ENCODE measurements at places on chromosomes 2 and 18.

DNA sequence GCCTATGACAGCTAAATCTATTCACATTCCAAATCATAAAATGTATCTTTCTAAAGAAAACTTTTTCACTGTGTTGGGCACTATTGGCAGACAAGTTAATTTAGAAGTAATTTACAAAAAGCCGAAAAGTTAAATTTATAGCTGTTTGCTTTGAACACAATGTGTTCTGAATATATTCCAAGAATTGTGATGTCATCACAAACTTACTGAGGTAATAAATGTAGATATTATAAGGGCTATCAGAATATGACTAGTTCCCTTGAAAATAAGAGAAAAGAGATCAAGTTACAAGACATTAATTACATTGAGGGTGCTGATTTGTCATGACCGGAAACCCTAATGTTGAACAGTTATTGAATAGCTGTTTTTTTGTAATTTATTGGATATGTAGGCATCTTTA lies 153.9 kb upstream of the SCN7A start:
- DNase-seq = no peak

GRCh38 chr2:136486115-136486514 lies 279.2 kb upstream of the THSD7B start:
- no peak for DNase-seq

GRCh38 chr2:114049280-114049679 lies 159.4 kb downstream of the ACTR3 start:
- no peak for DNase-seq

DNA sequence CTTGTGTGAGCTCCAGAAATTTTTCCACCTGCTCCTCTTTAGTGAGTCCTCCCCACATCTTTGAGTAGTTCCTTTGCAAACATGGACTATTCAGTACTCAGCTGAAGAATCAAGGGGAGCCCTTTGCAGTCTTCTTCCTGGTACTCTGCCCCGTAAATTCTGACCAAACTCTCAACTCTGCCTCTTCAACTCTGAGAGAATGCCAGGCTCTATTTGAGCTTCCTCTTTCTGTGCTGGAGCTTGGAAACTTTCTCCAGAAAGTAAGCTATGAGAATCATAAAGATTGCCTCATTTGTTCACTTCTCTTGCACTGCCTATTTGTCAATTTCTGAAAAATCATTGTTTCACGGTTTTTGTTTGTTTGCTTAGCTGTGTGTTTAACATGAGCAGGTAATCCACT lies 7.4 kb upstream of the STAT4 start:
- no peak for DNase-seq

DNA sequence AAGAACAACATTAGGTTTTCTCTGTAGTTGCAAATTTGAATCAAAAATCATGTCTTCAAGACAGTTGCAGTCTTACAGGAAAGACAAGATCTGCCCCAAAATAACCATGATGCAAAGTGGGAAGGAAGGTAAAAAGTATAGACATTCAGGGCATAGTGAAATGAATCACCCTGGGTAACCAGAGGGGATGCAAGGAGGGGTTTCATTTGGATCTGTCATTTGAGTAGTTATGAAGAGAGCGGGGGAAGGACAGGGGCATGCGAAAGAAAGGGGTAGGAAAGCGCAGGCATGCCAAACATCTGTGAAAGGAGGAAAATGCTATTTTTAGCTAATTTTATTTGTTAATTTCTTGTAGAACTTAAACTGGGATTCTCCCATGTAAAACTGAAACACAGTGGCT lies 219.1 kb upstream of the BOD1L2 start:
- DNase-seq = no peak

DNA sequence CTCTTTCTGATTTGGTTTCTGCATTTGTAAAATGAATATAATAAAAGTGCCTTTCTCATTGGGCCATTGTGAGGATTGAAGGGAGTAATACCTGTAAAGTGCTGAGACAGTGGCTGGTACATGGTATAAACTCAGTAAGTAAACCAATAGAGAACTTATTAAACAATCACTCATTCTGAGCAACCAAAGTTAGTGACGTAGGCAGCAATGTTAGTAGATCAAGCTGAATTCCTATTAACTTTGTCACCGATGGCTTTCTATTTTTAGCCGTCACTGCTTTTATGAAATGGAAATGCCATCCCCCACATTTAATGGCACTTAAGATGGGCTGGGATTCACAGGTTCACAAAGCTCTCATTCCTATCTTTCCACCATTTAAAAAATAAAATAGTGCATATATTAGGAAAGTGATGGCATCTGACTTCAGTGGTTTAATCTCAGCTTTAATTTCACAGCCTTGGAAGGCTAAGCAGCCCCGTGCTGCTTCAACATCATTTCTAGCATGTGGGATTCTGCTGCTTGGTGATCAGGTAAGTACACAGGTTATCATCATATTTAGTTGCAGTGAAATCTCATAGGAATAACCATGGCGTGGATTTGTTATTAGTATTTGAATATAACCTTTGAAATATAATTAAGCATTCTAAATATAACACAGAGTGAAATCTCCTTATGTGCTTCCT lies 17.6 kb upstream of the PPP4R1 start:
- DNase-seq = no peak

DNA sequence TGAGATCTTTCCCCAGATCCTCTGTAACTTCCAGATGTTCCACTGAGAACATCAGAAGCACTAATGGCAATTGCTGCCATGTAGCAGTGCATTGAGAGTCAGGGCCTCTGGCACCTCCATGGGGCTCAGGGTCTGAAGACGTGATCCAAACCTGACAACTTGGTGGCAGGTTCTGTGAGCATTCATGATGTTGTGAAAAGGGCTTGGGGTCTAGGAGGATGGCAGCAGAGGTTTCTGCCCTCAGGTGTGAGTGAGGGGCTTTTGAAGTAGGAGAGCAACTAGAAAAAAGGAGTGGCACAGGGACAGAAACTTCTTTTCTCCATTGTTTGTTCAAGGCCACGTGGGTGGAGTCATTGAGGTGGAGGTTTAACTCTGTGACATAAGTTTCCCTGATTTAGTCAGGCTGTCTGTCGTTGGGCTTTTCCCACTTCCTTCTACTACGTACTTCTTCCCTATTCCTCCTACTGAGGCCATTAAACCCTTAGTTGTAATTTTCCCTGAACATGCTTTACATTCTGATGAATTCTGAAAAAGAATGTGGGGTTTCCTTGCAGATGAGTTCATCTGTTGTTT lies 13.1 kb downstream of the CFLAR start:
- DNase-seq = peak; percentile 78

- DNase-seq = no peak
Measured at GRCh38 chr2:141589314-141589713, 541.5 kb downstream of the LRP1B start.

- DNase-seq = no peak
Measured at GRCh38 chr2:29657674-29658073, 263.7 kb downstream of the ALK start.

DNA sequence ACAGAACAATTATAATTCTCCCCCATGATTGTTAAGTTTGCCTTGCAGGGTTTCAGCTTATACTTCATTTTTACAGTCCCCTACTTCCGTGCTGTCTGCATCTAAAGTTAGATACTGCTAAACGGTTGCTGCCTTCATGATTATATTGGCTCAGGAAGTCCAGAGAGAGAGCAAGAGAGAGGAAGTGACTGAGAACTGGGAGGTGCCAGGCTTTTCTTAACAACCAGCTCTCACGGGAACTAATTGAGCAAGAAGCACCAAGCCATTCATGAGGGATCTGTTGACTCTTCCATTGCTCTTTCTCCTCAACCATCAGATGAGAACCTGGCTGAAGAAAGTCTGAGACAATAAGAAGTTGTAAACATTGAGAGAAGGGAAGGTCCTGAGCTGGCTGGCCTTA lies 125.5 kb upstream of the SIX2 start:
- DNase-seq = no peak

DNA sequence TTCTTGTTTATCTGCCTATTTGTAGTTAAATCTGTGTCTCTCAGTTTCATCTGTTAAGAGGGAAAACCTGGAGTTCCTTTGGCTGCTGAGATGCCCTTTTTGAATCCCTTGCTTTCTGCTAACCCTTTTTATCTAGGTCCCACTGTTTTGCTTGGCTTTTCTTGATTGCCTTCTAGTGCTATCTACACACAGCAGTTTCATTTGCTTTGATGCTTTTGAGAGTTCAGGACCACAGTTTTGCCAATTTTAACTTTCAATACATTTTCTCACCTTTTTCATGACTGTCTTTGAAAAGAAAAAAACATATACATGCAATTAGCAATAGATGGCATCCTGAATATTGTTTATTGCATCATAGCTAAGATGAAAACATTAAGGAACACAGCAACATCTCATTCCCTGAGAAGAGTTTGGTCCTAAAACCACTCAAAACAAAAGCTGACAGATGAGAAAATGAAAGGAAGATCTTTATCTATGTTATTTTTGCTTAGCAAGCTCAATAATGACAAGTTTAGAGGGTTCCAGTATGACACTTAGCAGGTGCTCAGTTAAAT lies 241.4 kb upstream of the MEX3C start:
- DNase-seq = no peak

GRCh38 chr2:48722391-48722790 lies 33.1 kb downstream of the LHCGR start:
- no peak for DNase-seq

DNA sequence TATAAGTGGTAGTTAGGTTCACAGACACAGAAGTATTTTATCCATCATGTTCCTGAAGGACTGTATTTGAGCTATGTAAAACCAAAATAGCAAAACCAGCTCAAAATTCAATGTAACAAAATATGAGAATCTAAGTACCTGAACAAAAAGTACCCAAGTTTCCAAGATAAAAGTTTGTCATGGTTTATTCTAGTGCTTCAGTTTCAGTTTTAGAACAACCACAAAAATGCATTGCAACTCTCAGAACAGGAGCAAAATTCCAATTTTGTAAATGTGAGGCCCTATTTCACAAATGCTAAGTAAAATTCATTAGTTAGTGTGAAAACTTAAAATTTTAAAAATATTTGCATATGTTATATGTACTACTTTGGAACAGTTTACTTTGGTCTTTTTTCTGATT lies 5.0 kb upstream of the ALPK2 start:
- DNase-seq = no peak

- no peak for DNase-seq
Measured at GRCh38 chr18:45119876-45120275, 439.2 kb downstream of the SETBP1 start.

GRCh38 chr2:73004466-73004865 lies 67.0 kb downstream of the SFXN5 start:
- peak; percentile 13 for DNase-seq

- no peak for DNase-seq
Measured at GRCh38 chr18:73556904-73557303, 590.7 kb downstream of the FBXO15 start.

GRCh38 chr2:60707750-60708371 lies 48.2 kb upstream of the PAPOLG start:
- no peak for DNase-seq
